ENCODE measurements at places on chromosomes 5 and 9. TPM values are rescaled to one million over a fixed set of nuclear protein-coding genes. Genes with fewer than 3 reads are reported as not detected.

GRCh38 chr9:123389070-123389469, 33.1 kb downstream of the CRB2 start:
- no peak for DNase-seq

DNA sequence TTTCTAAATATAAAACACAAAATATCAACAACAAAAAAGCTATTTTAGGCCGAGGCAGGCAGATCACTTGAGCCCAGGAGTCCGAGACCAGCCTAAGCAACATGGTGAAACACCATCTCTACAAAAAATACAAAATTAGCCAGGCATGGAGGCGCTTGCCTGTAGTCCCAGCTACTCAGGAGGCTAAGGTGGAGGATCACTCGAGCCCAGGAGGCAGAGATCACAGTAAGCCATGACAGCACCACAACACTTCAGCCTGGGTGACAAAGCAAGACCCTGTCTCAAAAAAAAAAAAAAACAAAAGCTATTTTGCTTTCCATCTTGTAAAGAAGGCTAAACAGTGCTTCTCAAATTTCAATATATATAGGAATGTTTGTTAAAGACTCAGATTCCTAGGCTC, 11.3 kb downstream of the C5orf15 start:
- DNase-seq: no peak

- DNase-seq: no peak
Measured at GRCh38 chr9:37667706-37668105, 17.0 kb downstream of the FRMPD1 start.

DNA sequence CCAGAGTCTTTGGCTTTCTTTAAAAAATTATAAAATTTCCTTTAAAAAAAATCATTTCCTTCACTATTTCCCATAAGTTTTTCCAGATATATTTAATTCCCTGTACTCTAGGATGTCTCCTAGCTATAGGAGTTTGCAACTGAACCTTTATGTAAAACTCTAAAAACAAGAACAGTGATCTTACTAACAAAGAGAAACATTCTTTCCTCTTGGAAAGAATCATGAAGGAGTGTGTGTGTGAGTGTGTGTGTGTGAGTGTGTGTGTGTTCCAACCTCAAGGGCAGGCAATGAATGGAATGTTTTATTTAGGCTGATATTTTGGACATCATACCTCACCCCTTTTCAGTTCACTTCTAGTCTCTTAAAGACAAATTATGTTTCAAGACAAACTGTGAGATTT, 309.2 kb downstream of the CEMIP2 start:
- no peak for DNase-seq

DNA sequence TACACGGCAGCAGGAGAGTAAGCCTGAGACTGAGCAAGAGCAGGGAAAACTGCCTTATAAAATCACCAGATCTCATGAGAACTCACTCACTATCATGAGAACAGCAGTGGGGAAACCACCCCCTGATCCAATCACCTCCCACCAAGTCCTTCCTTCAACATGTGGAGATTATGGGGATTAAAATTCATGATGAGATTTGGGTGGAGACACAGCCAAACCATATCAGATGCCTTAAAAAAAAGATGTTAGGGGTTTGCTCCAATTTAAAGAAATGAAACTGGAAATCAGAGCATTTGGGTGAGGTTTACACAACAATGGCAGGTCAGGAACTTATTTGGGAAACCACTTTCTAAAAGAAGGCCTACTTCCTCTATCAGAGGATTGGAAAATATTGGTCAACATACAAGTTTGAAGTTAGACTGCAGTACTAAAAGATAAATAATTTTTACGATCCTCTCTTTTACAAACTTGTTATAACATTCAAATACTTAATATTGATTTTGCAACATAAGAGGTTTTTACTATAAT, 105.1 kb downstream of the FBN2 start:
- no peak for DNase-seq

DNA sequence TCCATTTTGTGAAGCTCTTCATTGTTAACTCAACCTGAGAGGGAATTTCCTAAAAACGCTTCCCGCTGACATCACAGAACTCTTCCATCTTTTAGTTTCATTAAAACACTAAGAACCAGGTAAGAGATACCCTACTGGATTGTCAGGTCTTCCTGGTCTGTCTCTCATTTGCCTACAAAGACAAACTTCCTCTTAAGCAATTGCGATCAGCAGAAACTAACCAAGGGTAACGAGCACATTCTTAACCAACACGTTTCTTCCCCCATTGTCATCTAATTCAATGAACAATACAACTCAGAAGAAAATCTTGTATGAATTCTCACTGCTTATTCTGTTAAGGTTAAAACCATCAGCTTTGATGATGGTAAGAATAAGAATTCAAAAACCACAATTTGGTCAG, 6.6 kb downstream of the FBXW11 start:
- DNase-seq: no peak

DNA sequence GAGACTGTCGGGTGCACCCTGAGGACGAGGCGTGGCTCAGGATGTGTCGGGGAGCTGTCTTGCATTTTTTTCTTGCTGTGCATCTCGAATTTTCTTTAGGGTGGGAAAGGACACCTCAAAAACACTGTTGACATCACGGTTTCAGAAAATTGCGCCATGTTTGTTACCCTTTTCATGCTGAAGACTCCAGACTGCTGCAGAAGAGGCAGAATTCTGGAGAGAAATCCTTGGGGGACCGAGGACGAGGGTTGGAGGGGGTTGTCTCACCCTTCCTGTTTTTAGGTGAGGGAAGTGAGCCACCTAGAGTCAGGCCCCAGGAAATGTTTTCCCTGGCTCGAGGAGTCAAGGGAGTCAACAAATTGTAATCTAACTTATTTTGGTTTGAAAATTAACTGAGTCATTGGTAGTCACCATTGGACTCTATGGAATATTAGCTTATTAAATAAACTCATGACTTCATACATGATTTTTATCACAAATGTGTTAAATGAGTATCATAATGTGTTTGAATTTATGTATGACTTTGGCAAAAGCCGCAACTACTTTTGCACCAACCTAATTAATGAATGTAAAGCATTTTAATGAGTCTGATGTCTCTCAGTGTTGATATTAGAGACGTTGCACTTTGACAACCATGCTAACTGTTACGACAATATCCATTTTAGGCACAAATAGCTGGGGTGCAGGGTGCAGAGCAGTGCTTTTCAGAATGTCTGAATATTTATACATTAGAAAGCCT, 724 bp upstream of the LYSMD3 start:
- DNase-seq: peak; percentile 73

- no peak for DNase-seq
Measured at GRCh38 chr9:19156805-19157204, 29.5 kb upstream of the PLIN2 start.

Gene FAM78A
- 0.26 TPM for total RNA-seq

Gene TAF11L10
- not detected for total RNA-seq

Gene FOXD4
- not detected for total RNA-seq

Gene DIPK1B
- 20.8 TPM for total RNA-seq

Gene C5orf58
- not detected for total RNA-seq
